ENCODE measurements at places on chromosomes 6 and 20. TPM values are rescaled to one million over a fixed set of nuclear protein-coding genes. Genes with fewer than 3 reads are reported as not detected.

The RIPPLY2 gene
- not detected for total RNA-seq

The SIRPA gene
- 8.5 TPM for total RNA-seq

The CST7 gene
- total RNA-seq: not detected

The SCRT2 gene
- not detected for total RNA-seq

The FAM83B gene
- total RNA-seq: 98.1 TPM

The MCM8 gene
- total RNA-seq: 4.1 TPM

The BMP7 gene
- total RNA-seq: not detected

The SLC17A1 gene
- not detected for total RNA-seq

The FOXP4 gene
- 3.1 TPM for total RNA-seq

The HCK gene
- not detected for total RNA-seq

The CTCFL gene
- total RNA-seq: not detected

The DEF6 gene
- total RNA-seq: 23.2 TPM

The IMPG1 gene
- not detected for total RNA-seq

The CRYBG1 gene
- 58.4 TPM for total RNA-seq

The TBC1D7 gene
- 44.8 TPM for total RNA-seq

The PRDM1 gene
- total RNA-seq: 17.1 TPM

The ADGB gene
- not detected for total RNA-seq

The FNDC11 gene
- 0.43 TPM for total RNA-seq

The ZFP57 gene
- under 0.01 TPM for total RNA-seq

The TRAM2 gene
- total RNA-seq: 12.8 TPM

The ZNF341 gene
- 0.68 TPM for total RNA-seq

The VIP gene
- total RNA-seq: 0.14 TPM

The ADTRP gene
- 25.3 TPM for total RNA-seq

The TGM2 gene
- 0.68 TPM for total RNA-seq

The SYNDIG1 gene
- total RNA-seq: not detected

The PRDM13 gene
- total RNA-seq: not detected

The NSFL1C gene
- total RNA-seq: 39.6 TPM

The AVP gene
- total RNA-seq: not detected

The ZNF184 gene
- total RNA-seq: 8.0 TPM

The SLC32A1 gene
- total RNA-seq: not detected

The BCAS4 gene
- total RNA-seq: 13.2 TPM

The DNAAF9 gene
- 6.5 TPM for total RNA-seq

The RIPOR3 gene
- total RNA-seq: 1.6 TPM

The CST4 gene
- total RNA-seq: not detected

The DLL1 gene
- total RNA-seq: 6.1 TPM

The RSPO3 gene
- not detected for total RNA-seq

The PAX1 gene
- total RNA-seq: not detected

The OPN5 gene
- total RNA-seq: not detected

The TFAP2B gene
- not detected for total RNA-seq

Measured in nasal cavity respiratory epithelium epithelial cell of viscerocranial mucosa (primary cell).